Transverse colon (tissue), 4 donors: ENCODE measurements at places on chromosomes 16 and 17. TPM values are rescaled to one million over a fixed set of nuclear protein-coding genes. Genes with fewer than 3 reads are reported as not detected.

The WFIKKN1 gene
- 2.3 TPM for total RNA-seq

DNA sequence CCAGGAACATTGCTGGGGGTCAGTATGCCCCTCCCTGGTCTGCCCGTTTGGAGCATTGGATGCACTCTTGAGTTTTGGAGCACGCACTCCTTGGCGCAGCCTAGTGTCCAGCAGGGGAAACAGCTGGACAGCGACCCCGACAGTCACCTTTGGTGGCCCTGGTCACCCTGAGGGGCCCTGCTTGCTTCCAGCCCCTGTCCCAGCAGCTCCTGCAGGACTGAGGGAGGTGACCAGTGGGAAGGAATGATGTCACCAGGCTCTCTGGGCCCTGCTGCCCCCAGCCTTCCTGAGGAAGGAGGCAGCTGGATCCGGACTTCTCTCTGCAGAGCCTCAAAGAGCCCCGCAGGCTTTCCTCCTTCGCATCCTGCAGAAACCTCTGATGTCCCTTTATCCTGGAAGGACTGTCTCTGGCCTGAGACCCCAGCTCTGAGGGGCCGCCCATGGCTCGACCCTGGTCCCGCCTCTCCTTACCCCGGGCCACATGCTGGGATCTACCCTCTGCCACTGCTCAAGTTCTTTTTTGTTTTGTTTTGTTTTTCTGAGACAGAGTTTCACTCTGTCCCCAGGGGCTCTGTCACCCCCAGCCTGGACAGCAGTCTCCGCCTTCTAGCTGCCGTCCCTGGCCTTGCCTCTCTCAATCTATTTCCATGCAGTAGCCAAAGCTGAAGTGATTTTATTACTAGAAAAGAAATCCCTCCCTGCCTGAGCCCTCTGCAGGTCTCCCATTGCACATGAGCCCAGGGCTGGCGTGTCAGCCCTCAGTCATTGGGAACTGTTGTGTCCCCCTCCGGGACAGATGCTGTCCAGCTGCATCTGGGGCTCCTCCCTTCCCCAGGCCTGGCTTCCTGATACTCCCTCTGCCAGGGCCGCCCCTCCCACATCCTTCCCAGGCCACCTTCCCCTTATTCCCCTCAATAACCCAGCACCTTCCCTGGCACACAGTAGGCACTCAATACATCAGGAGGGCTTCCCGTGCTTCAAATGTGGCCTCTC is 11.6 kb downstream of the ZSCAN10 start:
- H3K36me3 ChIP-seq, result no peaks in the 10 kb centered on the region
- DNase-seq, result no peak
- H3K4me3 ChIP-seq, result no peak overlapping the region
- H3K27me3 ChIP-seq, result peaks cover 8% of the 10 kb centered on the region
- H3K4me1 ChIP-seq, result peaks cover 7% of the 10 kb centered on the region

DNA sequence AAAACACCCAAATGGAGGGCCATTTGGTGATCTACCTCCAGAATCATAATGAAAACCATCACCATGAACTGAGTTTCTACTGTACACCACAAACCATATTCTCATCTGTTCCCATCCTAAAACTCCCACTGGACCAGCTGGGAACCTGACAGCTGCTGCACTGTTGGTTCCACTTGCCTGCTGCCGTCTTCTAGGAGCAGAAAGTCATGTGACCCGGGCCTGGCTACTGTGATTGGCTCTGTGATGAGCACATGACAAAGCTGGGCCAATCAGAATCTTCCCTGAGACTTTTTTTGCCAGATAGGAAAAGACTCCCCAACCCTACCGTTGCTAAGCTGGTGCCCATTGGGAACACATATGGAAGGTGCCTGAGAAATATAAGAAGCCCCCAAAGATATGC is 264.2 kb downstream of the MRTFB start:
- no peaks in the 10 kb centered on the region for H3K36me3 ChIP-seq
- no peak for DNase-seq
- H3K4me3 ChIP-seq, result no peak overlapping the region
- peaks cover 4% of the 10 kb centered on the region for H3K4me1 ChIP-seq
- no peak overlapping the region for H3K27ac ChIP-seq
- no peaks in the 10 kb centered on the region for H3K27me3 ChIP-seq

DNA sequence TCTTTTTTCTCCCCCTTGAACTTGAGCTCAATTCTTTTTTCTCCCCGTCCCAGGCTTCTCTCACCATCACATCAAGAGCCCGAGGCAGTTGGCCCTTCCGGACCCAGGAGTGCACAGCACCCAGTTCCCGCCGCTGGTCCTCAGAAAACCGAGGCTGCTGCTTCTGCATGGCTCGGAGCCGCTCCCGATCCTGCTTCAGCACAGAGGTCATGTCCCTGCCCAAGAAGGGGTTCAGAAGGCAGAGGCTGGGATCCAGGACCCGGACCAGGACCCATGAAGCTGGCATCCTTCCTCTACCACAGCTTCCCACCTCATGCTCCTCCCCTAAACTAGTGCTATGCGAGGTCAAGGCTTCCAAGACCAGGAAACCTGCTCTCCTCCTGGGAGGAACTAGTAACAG is 10.5 kb downstream of the PER1 start:
- H3K4me1 ChIP-seq, result peaks cover 7% of the 10 kb centered on the region
- no peak overlapping the region for H3K4me3 ChIP-seq
- H3K36me3 ChIP-seq, result peaks cover 5% of the 10 kb centered on the region
- no peak for DNase-seq

The QRICH2 gene
- 2.0 TPM for total RNA-seq

GRCh38 chr16:22206013-22206841 is at the start of gene EEF2K:
EEF2K (plus strand) TSS chr16:22206278; CDS start chr16:22225730, 19,452 bp downstream.
- H3K4me1 ChIP-seq, result peaks cover 17% of the 10 kb centered on the region
- peak; percentile 95 for DNase-seq
- H3K36me3 ChIP-seq, result no peaks in the 10 kb centered on the region
- no peaks in the 10 kb centered on the region for H3K27me3 ChIP-seq

DNA sequence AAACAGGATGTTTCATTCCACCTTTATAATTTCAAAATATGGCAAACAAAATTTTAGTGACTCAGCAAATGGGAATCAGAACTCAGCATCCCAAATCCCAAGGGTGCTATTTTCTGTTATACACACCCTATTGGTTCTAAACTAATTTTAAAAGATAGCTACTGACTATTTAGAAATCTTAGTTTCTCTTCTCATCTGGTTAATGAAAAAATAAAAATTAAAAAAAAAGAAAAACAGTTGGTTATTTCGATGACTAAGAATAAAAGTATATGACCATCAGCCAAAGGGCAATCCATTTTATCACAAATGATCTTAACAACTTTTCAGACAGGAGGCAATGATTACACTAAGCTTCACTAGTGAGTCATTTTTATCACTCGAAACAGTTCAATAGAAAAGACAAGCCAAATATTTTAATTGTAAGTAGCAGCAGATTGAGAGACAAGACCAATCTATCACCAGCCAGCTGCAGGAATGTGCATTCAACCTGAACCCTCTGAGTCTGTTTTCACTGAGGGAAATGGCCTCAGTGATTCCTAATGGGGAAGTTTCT is 15.2 kb downstream of the PHLPP2 start:
- peak overlapping the region; percentile 73 for H3K27ac ChIP-seq
- peaks cover 30% of the 10 kb centered on the region for H3K4me1 ChIP-seq
- H3K36me3 ChIP-seq, result no peaks in the 10 kb centered on the region
- H3K4me3 ChIP-seq, result no peak overlapping the region

The EVPL gene
- 19.1 TPM for total RNA-seq

The UMOD gene
- total RNA-seq, result not detected

DNA sequence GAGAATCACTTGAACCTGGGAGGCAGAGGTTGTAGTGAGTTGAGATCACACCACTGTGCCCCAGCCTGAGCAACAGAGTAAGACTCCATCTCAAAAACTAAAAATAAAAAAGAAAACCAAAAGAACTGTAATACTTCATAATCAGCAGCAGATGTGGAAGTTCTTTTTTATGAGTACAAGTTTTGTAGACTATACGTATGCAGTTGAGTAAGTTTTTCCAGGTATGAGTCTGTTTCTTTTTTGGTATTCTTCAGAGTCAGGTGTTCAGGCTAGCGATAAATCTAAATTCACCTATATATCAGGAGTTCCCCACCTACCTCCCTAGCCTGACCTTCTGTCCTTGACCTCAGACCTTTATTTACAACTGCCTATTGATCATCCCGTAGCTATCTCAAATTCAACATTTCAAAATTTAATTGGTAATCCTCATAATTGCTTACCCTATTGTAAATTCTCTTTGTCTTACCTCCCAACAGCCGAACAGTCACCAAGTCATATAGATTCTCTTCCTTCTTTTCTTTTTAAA is 10.7 kb downstream of the DCTN5 start:
- no peak overlapping the region for H3K27ac ChIP-seq
- no peaks in the 10 kb centered on the region for H3K4me1 ChIP-seq
- peaks cover 13% of the 10 kb centered on the region for H3K36me3 ChIP-seq

DNA sequence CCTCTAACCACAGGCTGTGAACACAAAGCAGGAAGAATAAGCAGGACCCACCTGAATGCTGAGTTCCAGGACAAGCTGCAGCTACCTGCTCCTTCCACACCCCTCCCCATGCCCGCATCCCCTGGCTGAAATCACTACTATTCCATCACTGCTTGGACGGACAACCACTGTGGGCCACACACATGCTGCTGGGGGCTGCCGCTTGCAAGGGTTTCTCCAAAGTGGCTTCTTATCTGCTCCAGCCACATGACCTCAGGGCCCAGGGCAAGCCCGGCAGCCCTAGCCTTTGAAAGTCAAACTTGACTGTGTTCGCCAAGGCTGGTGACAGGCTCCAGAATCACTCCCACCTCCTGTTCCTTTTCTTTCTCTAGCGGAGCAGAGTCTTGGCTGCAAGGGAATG is 18.4 kb downstream of the FA2H start:
- H3K4me1 ChIP-seq, result no peaks in the 10 kb centered on the region
- H3K36me3 ChIP-seq, result no peaks in the 10 kb centered on the region
- no peak overlapping the region for H3K4me3 ChIP-seq
- DNase-seq, result no peak
- no peak overlapping the region for H3K27ac ChIP-seq
- H3K27me3 ChIP-seq, result no peaks in the 10 kb centered on the region

DNA sequence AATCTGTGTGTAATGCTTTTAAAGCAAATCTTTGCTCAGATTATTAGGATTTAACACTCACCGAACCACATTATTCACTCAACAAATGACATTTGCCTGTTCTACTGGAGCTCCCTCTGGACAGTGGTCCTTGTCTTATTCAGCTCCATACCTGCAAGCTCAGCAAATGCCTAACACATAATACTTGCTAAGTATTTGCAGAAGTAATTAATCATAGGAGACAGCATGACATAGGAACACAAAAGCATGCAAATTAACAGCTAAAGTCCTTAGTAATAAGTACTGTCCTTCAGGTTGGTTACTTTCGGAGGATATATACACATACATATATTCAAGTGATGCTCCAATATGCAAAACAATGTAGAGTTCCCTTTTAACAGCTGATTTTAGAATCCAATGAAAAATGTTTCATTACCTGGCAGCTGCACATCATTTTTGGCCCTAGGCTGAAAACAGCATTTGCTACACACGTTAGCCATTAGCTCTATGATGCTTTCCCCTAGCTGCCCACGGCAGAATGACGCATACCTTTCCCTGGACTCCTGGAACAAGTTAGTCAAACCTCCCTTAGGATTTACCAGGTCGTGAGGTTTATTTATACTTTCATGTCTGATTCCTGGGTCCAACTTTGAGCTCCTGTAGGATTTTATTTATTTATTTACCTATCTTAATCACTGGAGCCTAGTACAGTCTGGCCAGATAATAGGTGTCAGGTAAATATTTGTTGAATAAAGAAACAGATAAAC is 8.6 kb downstream of the BRD7 start:
- no peaks in the 10 kb centered on the region for H3K36me3 ChIP-seq
- H3K27me3 ChIP-seq, result no peaks in the 10 kb centered on the region
- H3K4me3 ChIP-seq, result no peak overlapping the region

The DPEP2 gene
- total RNA-seq, result 1.5 TPM

DNA sequence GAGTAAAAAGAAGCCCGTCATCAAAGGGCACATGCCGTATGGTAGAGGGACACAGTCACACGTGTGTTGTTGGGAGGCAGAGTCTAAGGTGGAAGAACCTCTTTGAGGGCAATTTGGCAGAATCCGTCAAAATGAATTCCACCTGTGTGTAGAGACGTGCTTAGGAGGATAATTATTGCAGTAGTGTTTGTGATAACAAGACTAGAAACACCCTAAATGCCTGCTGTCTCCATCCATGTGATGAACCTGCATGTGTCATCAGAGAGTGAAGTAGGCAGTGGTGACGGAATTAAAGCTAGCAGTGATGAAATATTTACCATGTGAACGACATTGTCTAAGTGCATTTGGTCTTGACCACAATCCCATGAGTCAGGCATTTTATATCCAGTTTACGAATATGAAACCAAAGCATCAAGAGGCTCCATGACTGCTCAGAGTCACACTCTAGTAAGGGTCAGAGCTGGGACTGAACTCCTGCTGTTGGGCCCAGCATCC is 61.3 kb upstream of the ADORA2B start:
- no peak for DNase-seq
- H3K4me3 ChIP-seq, result no peak overlapping the region
- H3K27me3 ChIP-seq, result no peaks in the 10 kb centered on the region
- no peak overlapping the region for H3K27ac ChIP-seq

GRCh38 chr16:84832488-84833143 is 12.8 kb downstream of the CRISPLD2 start:
- no peaks in the 10 kb centered on the region for H3K36me3 ChIP-seq
- no peak overlapping the region for H3K4me3 ChIP-seq
- peak overlapping the region; percentile 97 for H3K27ac ChIP-seq
- no peaks in the 10 kb centered on the region for H3K27me3 ChIP-seq

DNA sequence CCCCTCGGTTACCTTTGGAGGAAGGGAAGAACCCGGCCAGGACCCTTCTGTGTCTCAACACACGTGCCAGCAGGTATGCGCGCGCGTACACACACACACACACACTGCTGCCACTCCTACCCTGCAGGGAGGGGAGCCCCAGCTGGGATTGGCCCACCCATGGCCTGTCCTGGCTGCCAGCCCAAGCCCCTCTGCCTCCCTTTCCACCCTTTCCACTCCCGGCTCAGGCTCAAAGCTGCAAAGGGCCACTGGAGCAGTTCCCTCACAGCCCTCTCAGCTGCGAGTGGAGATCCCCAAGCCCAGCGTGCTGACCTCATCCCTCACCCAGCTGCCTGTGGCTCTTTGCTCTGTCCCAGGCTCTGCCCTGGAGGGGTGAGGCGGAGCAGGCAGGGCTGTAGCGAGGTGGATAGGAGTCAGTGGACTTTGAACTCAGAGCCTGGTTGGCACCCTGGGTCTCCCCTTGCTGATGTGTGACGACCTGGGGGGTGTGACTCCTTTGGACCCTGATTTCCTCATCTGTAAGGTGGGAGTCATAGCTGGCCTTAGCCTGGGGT is 14.5 kb downstream of the KIF19 start:
- H3K27me3 ChIP-seq, result peaks cover 29% of the 10 kb centered on the region
- H3K4me1 ChIP-seq, result no peaks in the 10 kb centered on the region
- DNase-seq, result no peak
- H3K36me3 ChIP-seq, result no peaks in the 10 kb centered on the region

GRCh38 chr17:78969865-78970264 is 9.9 kb downstream of the LGALS3BP start:
- H3K4me3 ChIP-seq, result no peak overlapping the region
- H3K27me3 ChIP-seq, result no peaks in the 10 kb centered on the region
- no peaks in the 10 kb centered on the region for H3K36me3 ChIP-seq
- H3K4me1 ChIP-seq, result peaks cover 9% of the 10 kb centered on the region
- DNase-seq, result no peak
- H3K27ac ChIP-seq, result no peak overlapping the region
